Fibroblast of lung (primary cell): ENCODE measurements at places on chromosomes 11 and 22. TPM values are rescaled to one million over a fixed set of nuclear protein-coding genes. Genes with fewer than 3 reads are reported as not detected.

Gene MIAT
- 2.1 and 10.2 TPM in 2 replicates for total RNA-seq

Gene SHANK3
- 0.26 and 0.33 TPM in 2 replicates for total RNA-seq

Gene NXPE4
- not detected in 2 replicates for total RNA-seq

Gene NAV2
- total RNA-seq = 7.7 and 14.0 TPM in 2 replicates

Gene TSSK2
- total RNA-seq = not detected in 2 replicates

Gene CCDC81
- total RNA-seq = 0.26 and 0.66 TPM in 2 replicates

Gene CRYBB2
- total RNA-seq = not detected in 2 replicates

Gene ELF5
- total RNA-seq = not detected in 2 replicates

Gene TRPM5
- not detected in 2 replicates for total RNA-seq

Gene CHRM1
- total RNA-seq = not detected in 2 replicates

Gene SPDYC
- total RNA-seq = not detected in 2 replicates

Gene MAJIN
- total RNA-seq = not detected in 2 replicates

Gene APOA5
- total RNA-seq = not detected in 2 replicates

Gene ZBTB16
- total RNA-seq = 0.26 TPM in 1 of 2 replicates, not detected in the other

Gene UPK3A
- total RNA-seq = not detected in 2 replicates

Gene CFAP300
- 6.4 and 7.9 TPM in 2 replicates for total RNA-seq

Gene TPBGL
- total RNA-seq = under 0.01 TPM in 1 of 2 replicates, not detected in the other

Gene OR52I1
- not detected in 2 replicates for total RNA-seq

Gene HBB
- not detected in 2 replicates for total RNA-seq

Gene APBB1
- 56.2 and 73.7 TPM in 2 replicates for total RNA-seq

Gene KRTAP5-9
- total RNA-seq = not detected in 2 replicates

Gene KCNJ4
- total RNA-seq = not detected in 2 replicates

Gene TXNRD2
- total RNA-seq = 18.2 and 30.7 TPM in 2 replicates

Gene OR51B5
- 0.17 and 0.26 TPM in 2 replicates for total RNA-seq

Gene ADAMTS15
- 23.4 and 24.9 TPM in 2 replicates for total RNA-seq

Gene MRGPRE
- total RNA-seq = under 0.01 and 0.17 TPM in 2 replicates

Gene APOL5
- not detected in 2 replicates for total RNA-seq

Gene IFITM1
- 21.1 and 41.6 TPM in 2 replicates for total RNA-seq

Gene MAML2
- 9.8 and 13.0 TPM in 2 replicates for total RNA-seq

Gene APOL4
- total RNA-seq = 2.0 and 2.1 TPM in 2 replicates

Gene IGSF9B
- under 0.01 and 0.26 TPM in 2 replicates for total RNA-seq

Gene BCO2
- 1.0 and 2.1 TPM in 2 replicates for total RNA-seq

Gene NOX4
- total RNA-seq = 0.50 and 0.51 TPM in 2 replicates

Gene SCGB1C1
- total RNA-seq = not detected in 2 replicates

Gene ALG12
- total RNA-seq = 19.0 and 21.3 TPM in 2 replicates
